Pancreas (tissue), 10 donors: ENCODE measurements at places on chromosomes 7 and 10. TPM values are rescaled to one million over a fixed set of nuclear protein-coding genes. Genes with fewer than 3 reads are reported as not detected.

The VSTM4 gene
- 0.38 TPM for total RNA-seq

The WASHC2A gene
- 13.0 TPM for total RNA-seq

The C7orf33 gene
- total RNA-seq: not detected

The NEUROD6 gene
- not detected for total RNA-seq

The FAM200A gene
- 1.9 TPM for total RNA-seq

The SPDYE6 gene
- total RNA-seq: not detected

- no peak for DNase-seq
Measured at GRCh38 chr10:11760861-11761260, 18.7 kb downstream of the ECHDC3 start.

GRCh38 chr10:74039561-74040145 lies 41.7 kb downstream of the VCL start:
- DNase-seq: no peak

DNA sequence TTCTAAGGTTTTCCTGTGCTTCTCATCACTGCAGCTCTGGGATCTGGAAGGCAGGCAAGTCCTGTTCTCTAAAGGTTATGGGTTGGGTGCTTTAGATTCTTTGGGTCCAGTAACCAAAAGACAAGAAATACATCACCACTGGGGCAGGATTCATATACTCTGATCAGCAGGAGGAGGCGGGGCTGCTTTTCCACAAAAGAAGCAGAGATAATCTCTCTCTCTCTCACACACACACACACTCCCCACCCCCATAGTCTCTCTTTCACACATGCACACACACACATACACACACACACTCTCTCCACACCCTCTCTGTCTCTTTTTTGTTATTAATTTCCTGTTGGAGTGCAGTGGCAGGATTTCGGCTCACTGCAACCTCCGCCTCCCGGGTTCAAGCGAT lies 13.0 kb upstream of the ACBD5 start:
- DNase-seq: no peak

GRCh38 chr10:52056291-52056690 lies 257.8 kb upstream of the DKK1 start:
- no peak for DNase-seq

DNA sequence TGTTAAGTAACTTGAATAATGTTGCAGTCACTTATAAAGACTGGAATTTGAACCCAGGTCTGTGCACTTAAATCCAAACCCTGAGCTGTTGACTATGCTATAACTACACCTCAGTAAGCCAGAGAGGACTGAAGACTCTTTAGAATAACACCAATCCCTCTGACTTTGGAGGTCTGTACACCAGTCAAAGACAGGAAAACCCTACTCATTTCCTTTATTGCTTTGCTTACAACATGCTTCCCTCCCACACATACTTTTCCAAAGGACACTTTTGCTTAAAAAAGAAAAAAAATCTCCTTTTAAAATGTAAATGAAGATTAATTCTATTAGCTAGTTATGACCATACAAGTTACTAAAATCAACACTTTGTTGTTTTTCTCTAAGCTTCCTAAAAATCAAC lies 184.7 kb upstream of the KCTD7 start:
- no peak for DNase-seq

GRCh38 chr7:36289833-36290661 lies 99.6 kb upstream of the ANLN start:
- DNase-seq: peak; percentile 94

- peak; percentile 61 for DNase-seq
Measured at GRCh38 chr7:55572378-55573233, at the start of gene VOPP1. Gene VOPP1 (minus strand): TSS chr7:55572502. CDS start chr7:55572324, 178 bp downstream.

DNA sequence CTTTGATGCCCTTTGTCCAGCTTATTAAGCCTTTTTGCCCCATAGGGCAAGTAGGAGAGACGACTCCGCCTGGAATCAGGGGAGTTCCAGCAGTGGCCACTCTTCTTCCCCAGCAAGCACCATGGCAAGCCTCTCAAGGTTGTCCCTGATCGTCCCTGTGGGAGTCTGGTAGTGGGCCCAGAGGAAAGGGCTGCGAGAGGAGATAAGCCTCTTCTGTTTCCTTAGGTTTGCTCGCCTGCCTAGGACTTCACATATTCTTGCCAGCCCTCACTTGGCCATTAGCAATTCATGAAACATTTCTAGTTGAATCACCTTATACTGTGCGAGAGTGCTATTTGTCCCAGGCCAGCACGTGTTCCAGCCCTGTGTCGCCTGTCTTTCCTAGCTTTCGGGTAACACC lies 47.8 kb upstream of the CPN1 start:
- DNase-seq: no peak

GRCh38 chr7:29564496-29565223 lies 1.0 kb downstream of the PRR15 start:
- DNase-seq: peak; percentile 57

GRCh38 chr7:76201732-76202665 lies at the start of gene SRRM3:
Gene SRRM3 (plus strand): TSS chr7:76201896. CDS start chr7:76235067, 33,171 bp downstream.
- DNase-seq: peak; percentile 95

DNA sequence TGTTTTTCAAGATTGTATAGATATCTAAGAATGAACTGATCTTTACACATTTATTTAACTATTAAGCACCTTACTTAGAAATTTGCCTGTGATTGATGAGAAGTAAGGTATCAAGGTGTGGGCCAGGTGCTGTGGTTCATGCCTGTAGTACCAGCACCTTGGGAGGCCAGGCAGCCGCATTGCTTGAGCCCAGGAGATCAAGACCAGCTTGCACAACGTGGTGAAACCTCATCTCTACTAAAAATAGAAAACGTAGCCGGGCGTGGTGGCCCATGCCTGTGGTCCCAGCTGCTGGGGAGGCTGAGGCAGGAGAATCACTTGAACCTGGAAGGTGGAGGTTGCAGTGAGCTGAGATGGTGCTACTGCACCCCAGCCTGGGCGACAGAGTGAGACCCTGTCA lies 33.7 kb downstream of the NME8 start:
- DNase-seq: no peak

- DNase-seq: peak; percentile 74
Measured at GRCh38 chr7:105581066-105581811, at the start of gene EFCAB10. Gene EFCAB10 (minus strand): TSS chr7:105581493. CDS start chr7:105581463, 30 bp downstream.

DNA sequence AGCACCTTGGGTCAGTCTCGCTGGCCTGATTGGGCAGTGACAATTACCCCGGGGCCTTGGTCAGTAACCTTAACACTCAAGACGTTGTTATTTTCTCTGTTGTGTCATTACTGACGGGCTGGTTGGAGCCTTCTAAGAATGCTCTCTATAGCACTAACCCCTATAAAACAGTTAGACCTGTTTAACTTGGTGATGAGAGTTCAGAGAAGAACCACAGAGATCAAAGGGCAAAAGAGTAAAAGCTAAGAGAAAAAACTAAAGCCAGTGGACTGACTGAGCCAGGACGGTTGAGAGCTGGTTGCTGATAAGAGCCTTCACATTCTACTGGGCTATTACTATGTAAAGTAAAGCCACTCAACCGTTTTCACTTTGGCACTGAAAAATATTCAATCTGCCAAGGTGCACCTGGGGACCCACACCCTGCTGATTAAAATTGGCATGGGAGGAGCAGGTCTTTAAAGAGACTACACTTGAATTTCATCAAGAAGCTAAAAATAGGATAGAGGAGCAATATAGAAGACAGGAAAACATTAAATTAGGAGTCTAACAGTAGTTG lies 13.6 kb upstream of the ITGB1 start:
- peak; percentile 55 for DNase-seq

DNA sequence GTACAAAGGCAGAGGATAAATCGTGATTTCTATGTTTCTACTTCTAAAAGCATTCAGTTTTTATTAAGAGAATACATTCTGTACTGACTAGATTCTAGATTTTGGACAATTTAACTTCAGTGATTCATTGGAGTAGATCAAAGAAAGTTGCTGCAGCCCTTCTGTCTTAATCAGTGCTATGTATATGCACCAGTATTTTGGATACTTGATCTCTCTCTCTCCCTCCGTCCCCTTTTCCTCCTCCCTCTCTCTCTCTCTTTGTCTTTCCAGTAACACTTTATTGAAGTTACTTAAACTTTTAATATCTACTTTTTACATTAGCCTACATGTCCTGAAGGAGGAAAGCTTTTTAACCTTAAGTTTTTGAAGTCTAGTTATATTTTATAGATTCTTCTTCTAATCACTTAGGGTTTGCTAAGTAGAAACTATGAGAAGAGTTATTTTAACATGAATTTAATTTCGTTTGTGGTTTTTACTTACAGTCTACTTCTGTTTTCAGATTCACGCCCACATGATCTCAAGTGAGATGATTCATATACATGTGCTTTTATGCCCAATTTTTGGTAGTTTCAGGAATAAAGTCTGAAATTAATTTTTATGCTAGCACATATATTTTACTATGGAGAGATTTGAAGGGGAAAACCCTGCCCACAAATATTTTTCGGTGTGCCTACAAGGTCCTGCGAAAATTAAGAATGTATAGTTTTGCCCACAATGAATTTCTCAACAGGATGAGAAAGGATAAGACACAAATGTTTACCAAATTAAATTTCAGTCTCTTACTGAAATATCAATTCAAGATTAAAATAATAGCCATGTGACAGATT lies 9.1 kb downstream of the MDFIC start:
- no peak for DNase-seq
